ENCODE measurements at places on chromosomes 11 and 22.

- DNase-seq: no peak
These were observed 28.3 kb upstream of the PARVB start for GRCh38 chr22:43995798-43996169.

- peak; percentile 90 for DNase-seq
These were observed 137.7 kb upstream of the BLID start for GRCh38 chr11:122253589-122254231.

DNA sequence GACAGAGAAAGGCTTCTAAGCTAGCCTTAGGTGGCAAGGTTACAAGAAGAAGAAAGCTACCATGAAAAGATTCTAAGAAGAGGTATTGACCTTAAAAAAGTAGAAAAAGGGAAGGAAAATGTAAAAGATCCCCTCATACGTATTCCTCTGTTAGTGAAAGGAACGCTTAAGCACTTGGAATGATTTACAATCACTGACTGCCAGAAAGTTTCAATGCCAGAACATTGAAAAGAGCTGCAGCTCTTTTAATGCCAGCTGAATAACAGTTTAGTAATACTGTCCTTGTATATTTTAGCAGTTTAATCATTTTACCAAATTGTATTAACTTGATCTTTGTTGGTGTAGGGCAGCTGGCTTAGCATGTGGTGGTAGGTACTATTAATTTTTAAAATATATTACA lies 650.7 kb downstream of the FAM181B start:
- peak; percentile 3 for DNase-seq

- peak; percentile 89 for DNase-seq
These were observed 130.5 kb upstream of the C11orf58 start for GRCh38 chr11:16607675-16608644.

GRCh38 chr11:24805671-24806070 lies 308.8 kb downstream of the LUZP2 start:
- DNase-seq: no peak

DNA sequence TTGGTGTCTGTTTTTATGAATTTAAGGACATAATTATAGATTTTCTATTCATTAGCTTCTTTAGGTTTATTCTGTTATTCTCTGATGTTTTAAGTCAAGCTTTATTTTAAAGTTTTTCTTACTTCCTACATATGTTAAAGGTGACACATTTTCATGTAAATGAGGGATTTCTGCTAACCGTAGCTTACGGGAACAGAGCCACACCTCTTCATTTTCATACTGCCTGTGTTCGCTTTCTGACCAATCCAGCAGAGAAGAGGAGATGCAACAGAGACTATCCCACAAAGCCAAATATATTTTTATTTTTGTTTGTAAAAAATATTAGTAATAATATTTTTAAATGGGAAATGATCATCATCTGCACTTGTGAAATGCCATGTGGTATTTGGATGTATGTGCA lies 774.1 kb downstream of the BRD1 start:
- DNase-seq: no peak

GRCh38 chr11:134341805-134342571 lies 10.2 kb downstream of the GLB1L2 start:
- no peak for DNase-seq

DNA sequence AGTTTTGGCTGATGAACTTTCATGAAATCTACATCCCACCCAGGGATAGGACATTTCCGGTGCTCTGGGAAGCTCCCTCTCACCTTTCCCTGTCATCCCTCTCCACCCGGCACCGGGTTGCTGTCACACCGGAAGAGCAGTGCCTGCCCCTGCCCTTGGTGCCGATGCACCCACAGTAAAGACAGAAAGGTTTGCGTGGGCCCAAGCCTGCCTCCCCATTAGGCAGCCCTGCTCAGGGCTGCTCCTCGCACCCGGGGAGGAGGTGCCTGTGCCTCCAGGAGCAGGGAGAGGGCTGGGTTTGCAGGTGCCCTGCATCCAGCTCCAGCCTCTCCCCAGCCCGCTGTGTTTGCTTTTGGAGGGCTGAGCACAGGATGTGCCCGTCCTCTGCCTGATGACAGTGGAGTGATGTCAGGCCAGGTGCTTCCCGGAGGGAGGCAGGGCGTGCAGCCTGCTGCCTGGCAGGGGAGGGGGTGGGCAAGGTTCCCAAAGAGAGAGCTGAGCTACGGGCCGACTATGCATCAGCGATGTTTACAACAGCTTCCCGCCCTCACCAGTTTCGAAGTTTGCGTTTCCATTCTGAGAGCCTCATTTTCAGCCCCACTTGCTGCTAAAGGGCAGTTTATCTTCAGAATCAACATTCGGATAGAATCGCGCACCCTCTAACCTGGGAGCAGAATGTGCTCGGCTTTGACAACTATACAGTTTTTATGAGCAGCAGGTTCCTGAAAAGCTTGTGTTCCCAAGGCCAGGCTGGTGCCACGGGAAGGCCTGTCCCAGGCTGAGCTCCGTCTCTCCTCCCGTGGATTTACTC lies 83.2 kb upstream of the CLDN5 start:
- no peak for DNase-seq

DNA sequence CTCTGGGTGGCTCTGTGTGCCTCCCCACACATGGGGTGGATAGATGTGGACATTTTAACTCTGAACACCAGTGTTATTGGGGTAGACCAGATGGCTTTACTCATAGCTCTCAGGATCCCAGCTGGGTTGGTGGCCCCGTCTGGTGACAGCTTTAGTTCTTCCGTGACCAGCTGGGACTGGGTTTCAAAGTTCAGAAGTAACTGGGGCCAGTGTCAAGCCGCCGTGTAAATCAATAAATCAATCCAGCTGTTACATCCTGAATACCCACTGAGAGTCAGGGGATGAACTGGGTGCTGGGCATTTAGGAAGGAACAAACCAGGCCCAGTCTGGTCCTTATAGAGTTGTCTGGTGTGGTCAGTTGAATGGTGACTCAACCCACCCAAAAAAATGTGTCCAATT lies 269.4 kb downstream of the CTTN start:
- no peak for DNase-seq

- DNase-seq: no peak
These were observed 78.1 kb upstream of the PICALM start for GRCh38 chr11:86147004-86147403.

DNA sequence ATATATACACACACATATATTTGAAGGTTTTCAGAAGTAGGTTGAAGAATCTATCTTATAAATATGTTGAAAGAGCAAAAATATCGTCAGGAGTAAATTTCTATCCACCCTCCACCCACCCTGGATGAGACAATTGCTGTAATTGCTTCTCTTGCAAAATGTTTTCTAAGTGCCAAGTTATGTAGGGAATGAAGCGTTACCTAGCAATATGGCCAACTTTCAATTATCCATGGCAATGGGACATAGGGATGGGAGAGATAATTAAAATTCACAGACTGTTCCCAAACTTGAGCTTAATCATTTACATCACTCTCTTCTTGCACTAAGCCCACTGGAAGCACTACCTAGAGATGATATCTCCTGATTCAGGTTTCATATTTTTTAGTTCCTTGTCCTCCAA lies 806.2 kb upstream of the RAG2 start:
- no peak for DNase-seq

GRCh38 chr11:47869544-47870393 lies 21.6 kb upstream of the NUP160 start:
- DNase-seq: no peak

DNA sequence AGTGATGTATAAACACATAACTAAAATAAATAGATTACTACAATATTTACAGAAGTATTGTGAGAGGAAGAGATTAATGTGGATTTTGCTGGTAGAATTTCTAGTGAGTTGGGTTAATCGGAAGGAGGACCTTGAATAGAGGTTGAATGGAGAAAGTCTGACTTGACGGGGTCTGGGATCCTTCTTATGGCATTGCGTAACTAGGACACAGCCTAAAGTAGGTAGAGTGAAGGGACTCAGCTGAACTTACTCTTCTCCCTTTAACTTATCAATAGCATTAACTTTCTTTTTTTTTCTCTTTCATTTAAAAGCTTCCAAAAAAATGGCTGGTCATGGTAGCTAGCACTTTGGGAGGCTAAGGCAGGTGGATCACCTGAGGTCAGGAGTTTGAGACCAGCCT lies 139.2 kb downstream of the HIPK3 start:
- DNase-seq: no peak

DNA sequence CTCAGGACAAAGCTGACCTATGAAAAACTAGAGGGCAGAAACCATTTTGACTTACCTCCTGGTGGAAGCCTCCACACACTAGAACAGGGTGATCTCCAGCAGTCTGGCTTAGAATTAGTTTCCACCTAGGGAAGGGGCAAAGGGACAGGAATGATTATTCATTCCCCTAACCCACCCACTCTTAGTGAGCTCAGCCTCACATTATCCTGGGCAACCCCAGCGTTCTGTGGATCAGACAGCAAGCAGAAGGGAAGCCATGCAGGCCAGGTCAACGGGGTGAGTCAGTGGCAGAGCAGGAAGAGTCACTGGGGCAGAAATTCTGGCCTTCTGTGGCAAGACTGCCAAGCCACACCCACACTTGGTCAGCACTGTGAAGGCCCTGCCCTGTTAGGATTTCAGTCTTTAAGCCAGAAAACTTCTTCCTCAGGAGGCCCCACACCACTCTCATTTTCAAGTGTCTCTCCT lies 10.5 kb downstream of the NUMA1 start:
- peak; percentile 53 for DNase-seq

GRCh38 chr11:134950692-134951304 lies 538.8 kb upstream of the B3GAT1 start:
- DNase-seq: peak; percentile 60

- DNase-seq: no peak
These were observed 573.9 kb upstream of the KIRREL3 start for GRCh38 chr11:127574478-127574877.

DNA sequence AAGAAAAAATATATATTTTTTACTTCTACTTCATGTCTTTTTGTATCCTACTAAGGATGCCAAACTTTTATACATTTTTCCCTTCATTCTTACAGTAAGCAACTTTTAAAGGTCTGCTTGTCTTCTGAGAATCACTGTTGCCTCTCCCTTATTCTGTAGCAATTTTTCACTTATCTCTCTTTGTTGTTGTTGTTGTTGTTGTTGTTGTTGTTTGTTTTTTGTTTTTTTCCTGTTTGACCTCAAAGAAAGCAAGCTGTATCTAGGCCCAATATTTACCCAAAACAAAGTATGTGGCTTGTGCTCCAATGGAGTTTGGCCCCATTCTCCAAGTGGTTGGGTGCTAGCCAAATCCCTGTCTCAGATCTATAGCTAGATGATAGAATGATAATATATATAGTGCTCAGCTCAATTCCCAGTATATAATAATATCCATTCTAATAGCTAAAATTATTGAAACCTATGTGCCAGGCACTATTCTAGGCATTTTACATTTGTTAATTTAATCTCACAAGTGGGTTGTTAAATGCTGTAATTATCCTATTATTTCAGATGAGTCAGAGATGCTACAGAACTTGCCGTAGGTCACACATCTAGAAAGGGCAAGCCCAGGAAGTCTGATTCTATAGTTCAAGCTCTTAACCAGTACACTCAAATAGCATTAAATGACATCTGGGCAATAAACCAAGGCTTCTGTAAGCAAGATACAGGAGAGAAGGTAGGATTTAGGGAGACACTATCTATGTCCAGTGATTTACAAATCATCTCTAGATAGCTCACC lies 205.1 kb upstream of the PITPNB start:
- DNase-seq: peak; percentile 36

- no peak for DNase-seq
These were observed 45.5 kb downstream of the GAB4 start for GRCh38 chr22:16962501-16962900.

DNA sequence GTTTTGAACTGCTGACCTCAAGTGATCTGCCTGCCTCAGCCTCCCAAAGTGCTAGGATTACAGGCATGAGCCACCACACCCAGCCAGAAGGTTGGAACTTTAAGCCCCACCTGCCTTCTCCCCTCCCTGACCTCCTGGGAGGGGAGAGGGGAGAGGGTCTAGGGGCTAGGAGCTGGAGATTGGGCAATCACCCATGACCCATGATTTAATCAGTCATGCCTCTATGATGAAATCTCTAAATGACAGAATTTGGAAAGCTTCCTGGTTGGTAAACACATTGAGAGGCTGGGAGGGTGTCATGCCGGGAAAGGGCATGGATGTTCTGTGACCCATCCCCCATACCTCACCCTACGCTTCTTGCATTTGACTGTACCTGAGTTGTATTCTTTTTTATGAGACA lies 17.1 kb upstream of the TFIP11 start:
- DNase-seq: no peak
